NCI-H1092 (cell line): ENCODE measurements at places on chromosomes 2 and 18.

GRCh38 chr2:27379836-27380625 is 503 bp downstream of the ZNF513 start:
- no peak for DNase-seq

DNA sequence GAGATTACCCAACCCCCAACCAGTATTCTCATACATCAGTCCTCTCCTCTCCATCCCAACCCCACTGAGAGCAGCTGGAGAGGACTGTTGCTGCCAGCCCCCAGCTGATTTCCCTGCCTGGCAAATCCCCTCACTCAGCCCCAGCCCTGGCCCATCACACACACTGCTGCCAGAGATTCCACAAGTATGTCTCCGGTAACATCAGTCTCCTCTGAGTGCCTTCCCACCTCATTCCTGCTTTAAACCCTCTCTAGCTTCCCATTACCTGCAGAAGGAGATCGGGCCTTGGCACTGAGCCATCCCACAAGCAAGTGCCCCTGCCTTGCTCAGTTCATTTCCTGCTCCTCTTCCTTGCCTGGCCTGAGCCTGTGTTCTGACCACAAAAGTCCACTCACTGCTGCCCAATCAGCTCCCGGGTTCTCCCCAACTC is 50.6 kb upstream of the ZFP36L2 start:
- no peak for DNase-seq

GRCh38 chr2:107597507-107597906 is 229.2 kb upstream of the RGPD4 start:
- no peak for DNase-seq

GRCh38 chr18:13831864-13832508 is 8.0 kb downstream of the MC5R start:
- DNase-seq = no peak

- DNase-seq = no peak
Measured at GRCh38 chr2:239429473-239430350, 28.9 kb upstream of the HDAC4 start.

DNA sequence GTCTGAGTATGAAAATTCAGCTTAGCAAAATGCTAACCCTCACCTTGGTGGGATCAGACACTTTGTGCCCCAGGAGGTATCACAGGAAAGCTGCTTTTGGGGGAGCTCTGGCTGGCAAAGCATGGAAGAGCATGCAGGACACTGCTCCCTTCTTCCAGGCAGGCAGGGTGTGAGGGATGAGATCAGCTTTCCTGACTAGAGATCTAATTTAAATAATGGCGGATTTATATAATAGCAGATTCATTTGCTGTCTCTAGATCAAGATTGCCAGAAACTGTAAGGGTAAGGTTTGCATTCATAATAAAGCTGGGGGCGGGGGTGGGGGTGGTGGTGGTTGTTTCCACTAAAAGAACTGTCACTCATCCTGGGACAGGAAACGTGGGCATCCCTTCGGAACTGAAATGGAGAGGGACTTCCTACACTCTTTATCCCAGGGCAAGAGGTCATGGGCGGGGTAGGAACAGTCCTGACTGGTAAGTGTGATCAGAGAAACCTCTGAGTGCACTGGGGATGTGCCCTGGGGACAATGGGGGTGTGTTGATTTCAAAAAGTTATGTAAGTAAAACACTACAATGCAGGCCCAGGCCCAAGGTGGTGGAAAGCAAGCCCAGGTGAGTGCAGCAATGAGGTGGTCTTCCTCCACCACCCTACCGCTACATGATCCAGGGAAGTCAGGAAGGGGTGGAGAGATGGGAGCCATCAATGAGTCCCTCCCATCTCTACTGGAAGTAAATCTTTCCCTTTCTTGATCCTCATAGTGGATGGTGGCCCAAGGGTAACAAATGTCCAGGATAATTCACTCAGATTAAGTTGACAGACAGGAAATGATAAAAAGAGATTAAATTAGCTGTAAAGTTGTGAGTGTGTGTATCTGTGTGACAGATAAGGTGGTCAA is 171.4 kb upstream of the SERPINE2 start:
- DNase-seq = no peak

- no peak for DNase-seq
Measured at GRCh38 chr2:107340955-107341354, 455.0 kb upstream of the ST6GAL2 start.

DNA sequence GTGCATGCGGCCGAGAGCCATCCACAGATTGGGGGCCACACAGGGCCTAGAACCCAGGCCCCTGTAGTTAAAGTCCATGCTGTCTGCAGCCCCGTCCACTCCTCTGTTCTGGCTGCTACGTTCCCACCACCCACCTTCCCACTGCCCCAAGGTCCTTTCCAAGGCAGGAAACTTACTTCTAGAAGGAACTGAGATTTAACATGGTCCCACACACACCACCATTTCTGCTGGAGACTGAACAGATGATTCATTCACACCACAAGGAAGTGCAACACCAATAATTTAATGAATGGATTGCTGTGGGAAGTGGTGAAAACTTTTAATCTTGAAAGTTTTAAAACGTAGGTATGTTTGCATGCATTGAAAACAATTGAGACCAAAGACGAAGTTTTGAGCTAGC is 95.2 kb downstream of the LBH start:
- no peak for DNase-seq

- DNase-seq = no peak
Measured at GRCh38 chr2:95392730-95393455, 9.6 kb upstream of the FAHD2A start.

GRCh38 chr18:55419132-55419946 is 168.7 kb downstream of the TCF4 start:
- DNase-seq = no peak

GRCh38 chr2:68774569-68775271 is 40.1 kb downstream of the ARHGAP25 start:
- DNase-seq = no peak

DNA sequence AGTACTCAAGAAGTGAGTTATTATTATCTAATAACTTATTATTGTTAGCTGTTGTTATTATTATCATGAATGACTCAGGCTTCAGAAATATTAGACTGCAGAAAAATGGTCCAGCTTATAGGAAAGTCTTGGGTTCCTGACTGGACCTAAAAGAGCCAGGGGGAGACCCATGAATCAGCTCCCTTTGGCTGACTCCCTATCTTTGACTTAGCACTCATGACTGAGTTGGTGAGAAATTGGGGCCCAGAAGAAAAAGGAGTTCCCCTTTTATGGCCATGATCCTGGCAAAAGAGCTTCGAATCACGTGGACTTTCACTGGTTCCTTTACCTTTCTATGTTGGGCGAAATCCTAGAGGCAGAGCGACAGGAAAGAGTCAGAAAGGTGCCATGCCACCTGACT is 145.8 kb downstream of the MYO3B start:
- DNase-seq = no peak

DNA sequence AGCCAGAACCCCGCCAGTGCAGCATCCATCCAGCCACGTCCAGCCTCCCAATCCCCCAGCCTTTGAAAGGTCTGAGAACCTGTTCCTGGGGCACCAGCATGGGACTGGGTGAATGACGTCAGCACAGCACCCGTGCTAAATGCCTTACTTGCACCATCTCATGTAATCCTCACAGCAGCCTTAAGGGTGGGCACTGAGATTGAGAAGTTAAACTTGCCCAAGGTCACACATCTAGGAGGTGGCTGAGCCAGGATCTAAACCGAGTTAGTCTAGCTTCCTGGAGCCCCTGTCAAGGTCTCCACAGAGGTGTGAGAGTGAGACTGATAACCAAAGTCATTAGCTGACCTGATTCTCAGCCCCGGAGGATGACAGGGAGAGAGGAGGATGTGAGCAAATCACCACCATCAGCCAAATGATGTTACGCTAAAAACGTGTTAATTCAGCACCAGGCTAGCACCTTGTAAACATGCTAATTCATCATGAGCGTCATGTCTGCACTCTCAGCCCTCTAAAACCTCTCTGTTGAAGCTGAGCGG is 4.6 kb downstream of the CD8A start:
- DNase-seq = no peak

DNA sequence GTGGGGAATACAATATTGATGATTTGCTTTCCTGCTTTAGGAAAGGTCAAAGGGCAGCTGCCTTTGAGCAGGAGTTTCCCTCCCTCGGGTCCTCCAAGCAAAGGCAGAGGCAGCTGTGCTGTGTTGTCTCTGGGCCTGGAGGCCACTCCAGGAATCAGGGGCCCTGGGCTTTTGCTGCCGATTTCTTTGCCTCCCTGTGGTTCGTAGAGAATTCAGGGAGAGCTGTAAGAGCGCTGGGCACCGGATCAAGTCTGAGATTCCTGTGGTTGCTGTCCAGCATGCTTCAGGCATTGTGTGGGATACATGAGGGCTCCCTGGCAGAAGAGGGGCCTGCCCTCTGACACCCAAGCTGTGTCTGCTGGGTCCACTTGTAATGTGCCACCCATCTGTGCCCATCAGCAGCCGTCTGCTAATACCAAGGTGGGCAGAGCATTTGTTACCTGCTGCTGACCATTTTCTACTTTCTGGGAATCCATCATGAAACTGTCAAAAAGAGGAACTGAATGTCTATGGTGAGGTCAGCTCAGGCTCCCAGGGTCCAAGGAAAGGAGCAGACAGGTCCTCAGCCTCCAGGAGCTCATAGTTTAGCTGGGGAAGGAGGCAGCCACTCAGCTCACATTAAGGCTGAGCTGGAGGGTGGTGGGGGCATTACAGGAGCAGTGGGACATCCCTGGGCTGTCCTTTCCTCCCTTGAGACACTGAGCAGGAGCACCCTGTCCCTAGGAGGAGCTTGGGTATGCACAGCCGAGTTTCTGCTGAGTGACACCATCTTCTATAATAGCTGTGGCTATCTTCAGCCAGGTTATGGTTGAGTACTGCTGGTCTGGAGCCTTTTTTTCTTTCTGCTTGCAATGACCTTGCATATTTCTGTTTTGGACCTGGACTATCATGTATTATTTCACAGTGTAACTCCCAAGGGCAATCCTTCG is 68.5 kb downstream of the CTIF start:
- DNase-seq = no peak

DNA sequence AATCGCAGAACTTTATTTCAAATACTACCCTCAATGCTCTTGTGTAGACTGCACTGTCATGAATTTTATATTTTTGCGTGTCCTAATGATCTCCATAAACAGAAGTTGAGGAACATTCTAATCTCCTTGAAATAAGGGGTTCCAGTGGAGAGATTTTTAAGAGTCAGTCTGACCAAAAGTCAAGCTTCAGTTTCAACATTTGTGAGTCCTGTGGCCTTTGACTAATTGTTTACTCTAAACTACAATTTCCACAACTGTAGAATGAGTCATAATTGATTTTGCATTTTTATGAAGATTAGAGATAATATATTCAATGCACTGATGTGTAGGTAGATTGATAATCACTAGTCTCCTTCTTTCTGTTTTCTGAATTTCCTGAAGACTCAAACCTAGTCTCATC is 720.3 kb upstream of the ID2 start:
- no peak for DNase-seq

- no peak for DNase-seq
Measured at GRCh38 chr18:24112874-24113615, 25.8 kb upstream of the CABYR start.

DNA sequence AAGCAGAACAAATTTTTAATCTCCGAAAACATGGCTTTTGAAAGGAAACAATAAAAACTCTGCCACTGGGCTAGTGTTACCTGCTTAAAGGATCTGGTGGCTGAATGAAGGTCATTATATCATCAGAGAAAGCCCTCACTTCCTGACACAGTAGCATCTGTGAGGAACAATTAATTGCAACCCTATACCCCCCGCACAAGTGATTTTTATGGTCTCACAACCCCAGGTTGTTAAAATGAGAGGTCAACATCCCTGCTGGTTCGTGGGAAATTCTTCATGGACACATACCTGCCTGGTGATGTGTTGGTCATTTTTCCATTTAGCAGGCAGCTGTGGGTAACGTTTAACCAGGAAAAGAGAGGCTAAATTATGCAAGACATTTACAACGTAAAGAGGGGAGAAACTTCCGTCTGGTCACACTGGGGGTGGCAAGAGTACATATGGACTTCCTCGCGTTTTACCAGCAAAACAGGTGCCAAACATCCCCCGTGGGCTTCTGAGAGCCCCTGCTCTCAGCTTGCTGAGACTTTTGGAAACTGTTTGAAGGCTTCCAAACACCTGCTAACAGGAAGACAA is 29.2 kb downstream of the NIFK start:
- DNase-seq = no peak

DNA sequence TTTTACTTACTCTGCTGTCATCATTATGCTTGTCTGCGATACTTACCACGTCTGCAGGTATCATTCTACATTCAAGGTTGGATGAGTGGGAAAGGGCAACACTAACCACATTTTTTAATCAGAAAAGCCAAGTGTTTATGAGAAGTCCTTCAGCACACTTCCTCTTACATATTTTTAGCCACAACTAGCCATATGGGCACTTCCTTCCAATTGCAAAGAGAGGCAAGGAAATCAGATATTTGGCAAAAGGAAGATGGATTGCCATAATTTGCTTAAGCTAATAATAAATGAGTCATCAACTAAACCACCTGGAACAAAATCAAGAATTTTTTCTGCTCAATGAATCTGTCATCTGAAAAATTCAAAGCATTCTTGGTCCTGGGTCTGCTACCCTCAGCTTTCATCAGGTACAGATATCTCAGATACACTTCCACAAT is 16.7 kb upstream of the MRO start:
- no peak for DNase-seq

GRCh38 chr2:191516260-191516659 is 161.7 kb upstream of the NABP1 start:
- DNase-seq = no peak

DNA sequence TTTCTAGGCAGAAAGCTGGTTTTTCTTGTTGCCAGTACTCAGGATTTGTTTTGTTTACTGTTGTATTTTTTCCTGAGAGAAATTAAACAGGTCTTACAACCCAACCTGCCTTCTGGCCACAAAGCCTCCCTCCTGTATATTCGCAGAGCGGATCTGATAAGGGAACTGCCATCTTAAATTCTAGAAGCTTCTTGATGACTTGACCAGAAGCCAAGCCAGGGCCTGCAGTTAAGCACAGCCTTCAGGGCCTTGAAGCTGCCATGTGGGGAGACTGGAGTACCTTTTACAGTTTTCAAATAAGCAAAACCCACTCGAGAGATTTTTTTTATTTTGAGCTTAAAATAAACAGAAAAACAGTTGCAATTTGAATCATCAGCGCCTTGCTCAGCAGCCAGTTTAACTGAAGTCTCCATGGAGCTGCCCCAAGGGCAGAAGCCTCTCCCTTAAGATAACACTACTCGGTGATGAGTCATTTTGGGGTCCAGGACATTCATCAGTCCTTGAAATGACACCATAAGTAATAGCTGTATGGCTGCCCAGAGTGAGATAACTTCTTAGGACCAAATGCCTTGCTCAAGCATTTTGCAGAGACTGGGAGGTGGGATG is 51.5 kb upstream of the PHLPP1 start:
- no peak for DNase-seq
